ENCODE measurements at places on chromosomes 1 and 21.

GRCh38 chr1:96416701-96417444 lies 304.7 kb upstream of the PTBP2 start:
- DNase-seq = no peak

GRCh38 chr1:15046487-15047165 lies 106.9 kb upstream of the TMEM51 start:
- peak; percentile 53 for DNase-seq

GRCh38 chr1:228736844-228737445 lies 1.7 kb downstream of the RHOU start:
- no peak for DNase-seq

DNA sequence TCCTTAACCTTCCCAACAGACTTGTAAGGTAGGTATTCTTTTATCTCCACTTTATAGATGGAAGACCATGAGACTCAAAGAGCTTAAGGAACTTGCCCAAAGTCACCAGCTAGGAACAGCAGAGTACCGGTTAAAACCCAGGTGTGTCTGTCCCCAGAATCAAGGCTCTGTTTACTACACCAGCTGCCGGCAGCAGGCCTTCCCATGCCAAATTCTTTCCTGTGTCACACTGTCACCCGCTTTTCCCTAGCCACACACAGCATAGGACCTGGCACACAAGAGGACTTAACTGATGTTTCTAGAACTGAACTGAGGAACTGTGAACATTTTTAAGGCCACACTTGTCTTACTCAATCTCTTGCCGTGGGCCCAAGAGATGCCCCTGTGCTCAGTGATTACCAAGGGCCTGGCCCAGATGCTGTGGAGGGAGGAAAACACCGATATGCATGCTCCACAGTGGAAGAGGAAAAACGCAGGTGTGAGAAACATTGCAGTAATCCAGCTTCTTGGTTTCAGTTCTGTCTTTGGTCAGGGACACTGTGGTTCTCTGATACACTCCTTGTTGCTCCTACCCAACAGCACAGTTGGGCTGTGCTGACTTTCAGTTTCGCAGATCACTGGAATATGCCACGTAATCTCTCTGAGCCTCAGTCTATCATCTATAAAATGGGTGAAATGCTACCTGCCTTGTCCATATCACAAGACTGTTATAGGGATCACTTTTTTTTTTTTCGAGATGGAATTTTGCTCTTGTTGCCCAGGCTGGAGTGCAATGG lies 13.9 kb upstream of the LY9 start:
- no peak for DNase-seq

- DNase-seq = no peak
Observed at GRCh38 chr1:91874167-91874566, 11.8 kb downstream of the TGFBR3 start.

GRCh38 chr1:207831517-207832327 lies 79.2 kb downstream of the CD34 start:
- no peak for DNase-seq

DNA sequence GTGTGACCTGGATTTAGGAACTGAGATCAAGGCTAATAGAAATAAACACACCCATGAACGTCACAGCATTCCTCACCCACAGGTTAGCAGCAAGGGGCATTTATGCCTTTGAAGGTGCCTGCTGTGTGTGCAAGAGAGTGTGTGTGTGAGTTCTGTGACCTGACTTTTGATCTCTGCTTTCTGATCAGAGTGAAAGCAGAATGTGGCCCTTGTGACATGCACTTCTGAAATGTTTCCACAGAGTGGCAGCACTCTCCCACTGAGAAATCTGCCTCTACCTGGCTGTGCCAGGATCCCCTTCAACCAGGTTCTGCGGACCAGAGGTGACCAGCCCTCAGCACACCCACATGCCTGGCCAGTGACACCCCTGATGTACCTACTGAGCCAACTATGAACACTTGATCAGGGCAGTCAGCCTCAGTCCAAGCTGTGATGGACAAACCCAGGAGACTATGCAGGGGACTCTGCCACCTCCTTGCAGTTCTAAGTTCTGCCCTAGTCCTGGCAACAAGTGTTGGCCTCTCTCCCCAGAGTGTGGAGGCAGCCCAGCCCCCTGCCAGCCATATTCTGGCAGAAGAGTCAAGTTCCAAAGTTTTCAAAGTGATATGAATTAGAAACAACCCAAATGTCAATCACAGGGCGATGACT lies 41.0 kb downstream of the RXRG start:
- DNase-seq = no peak

GRCh38 chr1:220711056-220711809 lies 21.1 kb downstream of the C1orf115 start:
- no peak for DNase-seq

DNA sequence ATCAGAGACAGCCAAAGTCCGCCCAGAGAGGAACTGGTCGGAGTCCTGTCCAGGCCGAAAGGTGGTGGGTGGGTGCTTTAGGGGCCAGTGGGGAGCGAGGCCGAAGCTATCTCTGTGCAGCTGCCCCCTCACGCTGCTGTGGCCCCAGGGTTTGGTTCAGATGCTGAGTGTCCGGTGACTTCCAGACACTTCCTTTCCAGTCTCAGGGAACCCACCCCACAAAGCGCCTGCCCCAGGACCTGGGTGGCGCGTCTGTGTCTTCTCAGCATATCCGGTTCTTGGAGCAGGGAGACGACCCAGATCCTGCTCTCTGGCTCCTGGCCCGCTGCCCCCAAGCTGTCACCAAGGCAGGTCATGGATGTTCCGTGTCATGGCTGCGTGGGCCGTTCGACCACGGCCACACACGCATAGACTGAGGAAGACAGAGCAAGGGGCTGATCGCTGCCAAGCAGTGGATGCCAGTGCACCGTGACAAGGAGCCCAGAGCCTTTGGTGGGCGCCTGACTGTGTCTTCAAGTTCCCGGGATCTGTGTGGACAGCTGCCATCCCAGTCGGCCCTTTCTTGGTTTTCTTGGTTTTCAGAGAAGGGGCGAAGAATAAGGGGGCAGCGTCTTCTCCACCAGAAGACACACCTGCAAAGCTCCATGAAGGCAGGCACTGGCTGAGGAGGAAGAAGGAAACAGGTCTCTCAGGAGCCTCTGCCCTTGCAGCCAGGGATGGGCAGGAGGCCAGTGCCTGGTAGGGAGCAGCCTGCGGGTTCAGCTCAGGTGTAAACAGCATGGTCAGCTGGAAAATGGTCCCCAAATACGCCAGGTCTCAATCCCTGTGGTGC lies 22.9 kb upstream of the COL18A1 start:
- no peak for DNase-seq

DNA sequence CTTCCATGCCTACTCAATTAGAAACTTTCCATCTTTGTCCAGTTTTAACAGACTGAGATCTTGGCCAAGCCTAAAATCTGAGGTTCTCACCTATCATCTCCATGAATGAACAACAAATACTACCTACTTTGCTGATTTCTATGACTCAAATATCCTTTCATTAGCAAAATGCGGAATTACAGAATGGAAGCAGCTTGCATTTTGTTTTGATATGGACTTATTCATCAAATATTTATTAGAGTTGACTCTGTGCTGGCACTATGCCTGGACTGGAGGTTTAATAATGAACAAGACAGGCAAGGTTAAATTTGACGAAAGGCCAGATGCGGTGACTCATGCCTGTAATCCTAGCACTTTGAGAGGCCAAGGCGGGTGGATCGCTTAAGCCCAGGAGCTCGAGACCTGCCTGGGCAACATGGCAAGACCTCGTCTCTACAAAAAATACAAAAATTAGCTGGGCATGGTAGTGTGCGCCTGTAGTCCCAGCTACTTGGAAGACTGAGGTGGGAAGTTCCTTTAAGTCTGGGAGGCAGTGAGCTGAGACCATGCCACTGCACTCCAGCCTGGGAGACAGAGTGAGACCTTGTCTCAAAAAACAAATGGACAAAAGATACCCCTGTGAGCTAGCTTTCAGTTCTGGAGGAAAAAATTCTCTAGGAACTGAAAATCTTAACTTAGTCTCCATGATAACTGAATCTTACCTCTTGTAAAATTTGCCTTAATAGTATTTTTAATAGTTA lies 29.4 kb upstream of the SOD1 start:
- DNase-seq = peak; percentile 55

DNA sequence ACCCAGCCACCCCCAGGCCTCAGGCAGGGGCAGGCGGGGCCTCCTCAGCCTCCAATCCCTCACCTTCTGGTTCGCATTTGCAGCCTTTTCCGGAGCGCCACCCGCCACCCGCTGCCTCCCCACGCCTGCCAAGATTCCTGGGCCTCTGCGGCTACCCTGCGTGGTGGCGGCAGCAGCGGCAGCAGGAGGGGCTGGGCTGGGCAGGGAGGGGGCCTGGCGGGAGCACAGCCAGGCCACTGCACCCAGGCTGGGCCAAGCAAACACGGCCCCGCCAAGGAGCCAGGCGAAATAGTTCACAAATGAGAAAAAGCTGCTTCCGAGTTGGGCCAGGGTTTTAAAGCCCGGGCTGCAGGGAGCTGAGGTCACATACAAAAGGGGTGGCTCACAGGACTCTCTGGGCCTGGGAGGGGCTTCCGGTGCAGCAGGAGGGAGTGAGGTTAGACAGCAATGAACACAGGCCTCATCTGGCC lies 9.8 kb downstream of the COL8A2 start:
- DNase-seq = no peak

GRCh38 chr1:181062836-181063428 lies 25.6 kb upstream of the IER5 start:
- DNase-seq = peak; percentile 17

- DNase-seq = no peak
Observed at GRCh38 chr1:99727575-99728185, 38.8 kb downstream of the FRRS1 start.

DNA sequence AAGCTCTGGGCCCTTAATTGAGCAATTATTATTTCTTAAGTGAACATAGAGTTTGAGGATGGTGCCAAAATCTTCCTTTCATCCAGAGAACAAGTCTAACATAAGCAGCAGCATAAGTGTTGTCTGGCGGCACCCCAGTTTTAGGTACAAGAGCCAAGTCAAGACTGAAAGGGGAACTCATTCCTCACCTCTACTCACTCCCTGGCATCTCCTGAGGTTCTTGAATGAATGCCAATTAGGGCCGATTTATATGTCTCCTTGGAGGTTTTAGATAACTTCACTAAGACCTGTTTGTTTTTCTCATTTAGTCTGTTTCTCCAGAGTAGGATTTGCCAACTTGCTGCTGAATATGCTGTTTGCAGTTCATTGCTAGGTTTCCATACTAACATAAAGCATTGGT lies 42.6 kb upstream of the ADGRL2 start:
- no peak for DNase-seq

GRCh38 chr1:186424539-186424938 lies 36.4 kb downstream of the PDC start:
- no peak for DNase-seq

- DNase-seq = no peak
Observed at GRCh38 chr1:114446198-114446597, 64.8 kb downstream of the TRIM33 start.

DNA sequence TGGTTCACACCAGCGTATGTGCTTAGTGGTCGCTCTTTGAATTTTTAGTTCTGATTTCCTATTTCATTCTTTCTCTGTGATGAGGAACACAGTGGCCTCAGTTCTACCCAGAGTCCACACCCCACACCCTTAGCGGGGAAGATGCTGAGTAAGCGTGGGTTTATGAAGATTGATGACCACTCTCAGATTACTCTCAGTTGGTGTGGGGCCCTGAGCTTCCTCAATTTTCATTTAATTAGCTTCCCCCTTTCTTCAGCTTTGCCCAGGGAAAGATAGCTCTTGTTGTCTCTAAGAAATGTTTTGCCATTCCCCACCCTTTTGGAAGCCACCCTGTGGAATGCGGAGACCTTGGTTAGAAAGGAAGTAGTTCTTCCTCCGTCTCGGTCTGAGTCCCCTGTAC lies 299.9 kb upstream of the PROX1 start:
- DNase-seq = no peak

DNA sequence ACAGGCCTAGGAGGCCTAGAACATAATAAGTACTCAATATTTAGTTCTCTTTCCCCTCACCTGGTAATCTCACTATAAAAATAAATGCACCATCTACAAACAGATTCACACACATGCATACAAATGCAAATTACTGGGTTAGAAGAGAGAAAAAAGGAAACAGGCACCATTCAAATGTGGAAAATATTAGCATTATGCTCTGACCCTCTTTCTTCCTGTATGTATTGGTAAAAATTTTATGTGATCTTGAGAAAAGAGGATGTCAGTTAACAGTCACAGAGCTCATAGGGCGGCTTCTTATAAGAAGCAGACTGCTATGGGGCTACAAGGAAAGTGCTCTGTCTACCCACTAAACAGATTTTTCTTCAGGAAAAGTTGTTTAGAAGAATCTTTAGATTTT lies 565.4 kb downstream of the LMO4 start:
- no peak for DNase-seq

DNA sequence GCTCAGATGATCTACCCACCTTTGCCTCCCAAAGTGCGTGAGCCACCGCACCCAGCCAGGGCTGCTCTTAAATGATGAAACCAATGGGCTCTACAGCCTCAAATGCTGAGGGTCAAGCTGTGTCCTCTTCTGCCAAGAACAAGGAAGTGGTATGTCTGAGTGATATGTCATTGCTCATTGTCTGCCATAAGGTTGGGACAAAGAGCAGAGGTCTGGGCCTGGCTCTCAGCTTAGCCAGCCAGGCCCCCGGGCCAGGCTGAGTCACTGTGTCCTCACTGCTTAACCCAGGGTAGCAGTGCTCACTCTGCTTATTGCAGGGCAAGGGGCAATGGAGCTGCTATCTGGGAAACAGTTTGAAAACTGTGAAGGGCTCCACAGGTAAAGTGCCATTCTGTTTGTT lies 8.3 kb upstream of the ETS2 start:
- DNase-seq = no peak

- DNase-seq = peak; percentile 95
Observed at GRCh38 chr1:209769171-209769904, 13.5 kb downstream of the TRAF3IP3 start.

DNA sequence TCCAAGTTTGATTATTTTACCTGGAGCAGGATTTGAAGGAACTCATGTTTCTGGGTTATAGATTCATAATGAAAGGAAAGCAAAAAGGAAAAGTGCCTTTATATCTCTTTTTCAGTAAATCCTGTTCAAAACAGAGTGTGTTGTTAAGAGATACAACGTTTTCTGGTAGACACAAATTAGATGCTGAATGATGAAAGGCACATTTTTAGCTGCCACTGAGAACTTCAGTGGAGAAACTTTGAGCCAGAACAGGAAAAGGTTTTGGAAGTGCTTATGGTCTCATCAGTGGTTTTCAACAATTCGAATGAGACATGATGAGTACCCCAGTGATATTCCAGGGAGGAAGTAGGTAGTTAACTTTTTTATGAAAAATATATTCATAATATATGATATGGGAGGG lies 338.0 kb upstream of the C1orf87 start:
- DNase-seq = no peak
